ENCODE measurements at places on chromosomes 6 and 20.

- DNase-seq = no peak
These were observed 37.2 kb downstream of the CNKSR3 start for GRCh38 chr6:154473324-154473723.

DNA sequence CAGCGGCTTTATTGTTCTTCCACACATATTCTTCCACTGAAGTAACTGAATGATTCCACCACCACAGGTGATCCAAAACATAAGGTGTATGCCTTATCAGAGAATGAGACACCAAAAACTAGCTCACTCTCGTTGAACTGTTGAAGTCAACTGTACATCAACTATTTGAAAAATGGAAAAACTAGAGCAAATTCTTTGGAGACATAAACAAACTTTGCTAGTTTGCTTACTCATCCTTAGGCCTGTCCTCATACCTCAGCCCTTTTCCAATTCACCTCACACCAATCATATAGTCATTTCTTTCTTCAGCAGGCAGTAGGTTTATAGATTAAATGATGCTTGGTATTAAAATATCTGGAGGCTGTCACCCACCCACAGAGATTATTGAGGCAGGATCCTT lies 77.1 kb upstream of the RNF217 start:
- DNase-seq = no peak

DNA sequence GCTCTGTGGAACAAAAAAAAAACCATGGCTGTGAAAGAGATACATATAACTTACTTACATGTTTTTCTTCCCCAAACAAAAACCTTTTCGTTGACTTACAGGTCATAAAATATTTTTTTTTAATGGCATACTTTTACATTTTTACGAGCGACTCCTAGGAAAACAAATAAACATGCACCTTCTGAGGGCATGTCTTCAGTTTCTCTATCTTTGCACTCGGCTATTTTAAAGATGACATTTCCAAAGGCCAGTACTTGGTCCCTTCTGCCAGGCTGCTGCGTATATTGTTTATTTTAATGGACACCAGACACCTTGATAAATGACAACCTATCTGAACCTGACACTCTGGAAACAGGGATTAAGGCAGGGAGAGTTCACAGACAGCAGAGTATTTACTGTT lies 49.4 kb downstream of the PIGU start:
- DNase-seq = no peak

DNA sequence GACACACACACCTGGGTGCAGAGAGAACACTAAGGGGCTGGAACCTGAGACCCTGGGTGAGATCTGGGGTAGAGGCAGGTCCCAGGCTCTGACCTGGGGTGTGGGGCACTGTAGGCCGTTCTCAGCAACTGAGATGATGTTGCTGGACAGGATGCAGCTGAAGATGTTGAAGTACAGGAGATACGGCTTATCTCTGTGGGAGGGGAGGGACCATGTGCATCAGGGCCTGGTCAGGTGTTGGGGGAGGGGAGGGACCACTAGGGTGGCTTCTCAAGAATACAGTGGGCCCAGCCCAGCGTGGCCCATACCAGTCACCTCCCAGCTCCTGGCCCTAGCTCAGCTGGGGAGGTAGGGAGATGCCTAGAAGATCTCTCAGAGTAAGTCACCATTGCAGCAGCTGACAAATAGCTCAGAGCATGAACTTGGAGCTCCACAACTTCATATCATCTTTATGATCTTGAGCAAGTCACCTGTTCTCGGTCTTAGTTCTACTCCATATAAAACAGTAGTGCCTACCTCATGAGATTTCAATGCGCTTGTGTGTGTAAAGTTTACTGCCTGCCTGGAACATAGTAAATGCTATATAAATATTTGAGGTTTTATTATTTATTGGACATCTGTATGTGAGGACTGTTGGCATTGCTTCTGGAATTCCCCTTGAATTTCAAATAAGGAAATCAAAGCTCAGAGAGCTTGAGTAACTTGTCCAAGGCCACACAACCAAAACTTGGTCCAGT lies 3.8 kb downstream of the SLC44A4 start:
- no peak for DNase-seq

DNA sequence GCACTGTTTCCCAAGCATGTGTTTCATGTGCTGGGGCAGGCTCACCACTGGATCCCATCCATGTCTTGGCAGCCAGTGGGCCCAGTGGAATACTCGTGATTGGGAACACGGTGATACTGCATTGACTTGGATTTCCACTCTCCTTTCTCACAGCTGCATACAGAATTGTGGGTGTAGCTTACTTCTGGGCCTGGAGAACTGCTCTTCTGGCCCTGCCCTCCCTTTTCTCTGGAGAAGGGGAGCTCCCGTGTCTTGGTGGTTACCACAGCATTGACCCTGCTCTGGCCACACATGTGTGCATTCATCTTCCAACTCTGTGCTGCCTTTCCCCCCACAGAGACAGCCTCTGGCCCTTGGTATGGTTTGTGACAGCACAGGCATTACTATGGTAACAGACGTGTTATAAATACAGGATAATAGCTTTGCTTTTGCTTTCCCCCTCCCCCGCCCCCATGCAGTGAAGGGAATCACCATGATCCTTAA lies 21.6 kb downstream of the SOBP start:
- no peak for DNase-seq

DNA sequence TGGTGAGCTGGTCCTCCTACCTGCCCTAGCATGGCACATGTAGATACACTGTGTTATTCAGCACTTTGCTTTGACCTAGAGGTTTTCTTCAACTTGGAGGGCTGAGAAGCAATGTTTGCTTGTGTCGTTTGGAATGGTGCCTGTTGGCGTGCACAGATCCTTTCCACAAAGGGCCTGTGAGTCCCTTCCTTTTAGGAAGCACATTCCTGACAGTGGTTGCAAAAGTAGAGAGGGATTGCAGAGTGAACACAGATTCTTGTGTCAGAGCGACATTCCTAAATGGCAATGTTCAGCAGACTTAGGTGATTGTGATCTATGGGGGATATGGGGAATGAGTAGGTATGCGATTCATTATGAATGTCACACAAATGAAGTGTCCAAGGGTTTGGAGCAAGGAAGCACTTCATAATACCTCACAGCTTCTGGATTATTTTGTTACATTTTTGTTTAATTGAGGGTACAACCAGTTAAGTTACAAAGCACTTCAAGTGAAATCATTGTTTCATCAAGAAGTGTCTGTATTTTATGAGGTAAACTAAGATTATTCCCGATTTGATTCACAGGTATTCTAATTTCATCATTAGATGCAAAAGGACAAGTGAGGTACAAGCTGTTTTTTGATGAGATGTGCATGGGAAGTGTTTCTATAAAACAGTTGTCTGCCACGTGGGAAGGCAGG lies 713 bp upstream of the RNF144B start:
- no peak for DNase-seq

DNA sequence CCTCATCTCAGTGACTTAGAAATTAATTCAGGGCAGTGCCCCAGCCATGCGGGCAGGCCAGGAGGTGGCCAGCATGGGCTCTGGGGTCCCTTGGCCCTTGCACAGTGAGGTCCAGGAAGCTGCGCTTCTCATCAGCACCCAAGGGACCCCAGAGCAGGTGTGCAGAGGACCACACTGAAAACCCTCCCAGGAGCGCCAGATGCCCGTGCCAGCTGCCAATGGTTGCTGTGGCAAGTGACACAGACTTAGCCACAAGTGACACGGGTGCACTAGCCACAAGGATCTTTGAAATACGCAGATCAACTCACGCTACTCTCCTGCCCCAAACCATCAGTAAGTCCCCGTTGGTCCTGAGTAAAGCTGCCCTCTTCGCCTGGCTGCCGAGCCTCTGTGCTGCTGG lies 88.1 kb downstream of the ERMARD start:
- DNase-seq = no peak

DNA sequence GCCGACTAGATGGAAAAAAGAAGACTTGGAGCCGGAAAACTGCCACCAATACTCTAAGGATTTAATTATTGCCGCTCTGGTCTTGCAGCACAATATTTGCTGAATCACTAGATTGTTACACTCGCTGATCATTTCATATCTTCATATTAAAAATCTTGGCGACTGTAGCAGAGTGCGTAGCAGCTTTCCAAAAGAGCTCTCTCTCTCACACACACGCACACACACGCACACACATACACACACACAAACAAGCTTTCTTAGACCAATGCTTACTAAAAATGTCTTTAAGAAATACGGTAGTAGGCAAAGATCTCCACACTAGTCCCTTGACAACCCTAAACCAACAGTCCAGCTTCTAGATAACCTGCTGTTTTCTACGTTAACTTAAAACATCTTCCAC lies 7.7 kb downstream of the GRIK2 start:
- no peak for DNase-seq

DNA sequence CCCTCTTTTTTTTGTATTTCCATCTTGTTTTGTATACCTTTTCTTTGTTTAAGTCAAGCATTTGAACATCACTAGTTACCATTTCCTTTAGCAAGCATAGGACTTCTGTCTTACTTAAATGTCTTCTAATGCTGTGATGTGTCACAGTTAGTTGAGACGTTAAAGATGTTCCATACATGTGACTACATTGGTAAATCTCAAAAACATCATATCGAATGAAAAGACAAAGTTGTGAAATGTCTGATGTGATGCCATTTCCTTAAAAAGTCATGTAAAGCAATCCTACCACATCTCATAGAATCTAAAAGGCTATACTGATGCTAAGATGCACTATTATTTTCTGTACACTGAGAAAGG lies 26.8 kb downstream of the SLC16A10 start:
- peak; percentile 15 for DNase-seq

Data from CD4-positive, alpha-beta T cell treated with Interleukin-2 at 100 ng/mL for 4 hours (primary cell).